ENCODE measurements at places on chromosomes 5 and 9.

GRCh38 chr5:80707645-80708044, 52.9 kb upstream of the DHFR start:
- no peak for DNase-seq

GRCh38 chr5:54867310-54867944, 118.0 kb downstream of the ESM1 start:
- peak; percentile 62 for DNase-seq

DNA sequence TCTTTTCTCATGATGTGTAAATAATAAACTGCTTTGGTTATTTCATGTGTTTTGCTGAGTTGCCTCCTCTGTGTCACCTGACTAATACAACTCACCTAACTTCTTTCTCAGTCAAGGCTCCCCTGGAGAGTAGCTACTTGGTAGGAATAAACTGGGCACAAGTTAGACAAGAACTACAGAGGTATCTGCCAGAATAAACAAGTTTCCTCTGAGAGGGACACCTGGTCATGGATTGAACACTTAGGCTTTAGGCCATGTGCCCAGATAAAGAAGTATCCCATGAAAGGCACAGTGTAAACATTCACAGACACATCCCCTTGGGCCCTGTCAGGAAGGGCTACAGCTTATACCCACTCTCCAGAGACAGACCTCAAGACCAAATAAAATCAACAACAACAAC, 532.5 kb downstream of the KIF4B start:
- DNase-seq, result no peak

DNA sequence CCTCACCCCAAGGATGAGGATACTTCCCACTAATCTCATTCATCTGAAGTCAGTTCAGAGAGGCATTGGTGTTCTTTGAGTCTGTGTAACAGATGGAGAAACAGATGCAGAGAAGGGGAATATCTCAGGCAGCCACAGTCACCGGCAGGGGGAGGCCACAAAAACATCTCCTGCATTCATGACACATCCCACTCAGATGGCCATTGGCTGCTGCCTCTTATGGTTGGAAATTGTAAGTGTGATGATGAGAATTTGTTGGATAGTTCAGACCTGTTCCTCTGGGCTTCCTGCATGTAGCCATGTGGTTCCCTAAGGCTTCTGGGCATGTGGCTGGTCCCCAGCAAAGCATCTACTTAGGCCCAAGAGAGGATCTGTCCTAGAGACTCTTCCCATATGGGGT, 45.9 kb upstream of the GABRP start:
- no peak for DNase-seq

- DNase-seq, result no peak
Observed at GRCh38 chr5:99019812-99020697, 91.2 kb upstream of the CHD1 start.

DNA sequence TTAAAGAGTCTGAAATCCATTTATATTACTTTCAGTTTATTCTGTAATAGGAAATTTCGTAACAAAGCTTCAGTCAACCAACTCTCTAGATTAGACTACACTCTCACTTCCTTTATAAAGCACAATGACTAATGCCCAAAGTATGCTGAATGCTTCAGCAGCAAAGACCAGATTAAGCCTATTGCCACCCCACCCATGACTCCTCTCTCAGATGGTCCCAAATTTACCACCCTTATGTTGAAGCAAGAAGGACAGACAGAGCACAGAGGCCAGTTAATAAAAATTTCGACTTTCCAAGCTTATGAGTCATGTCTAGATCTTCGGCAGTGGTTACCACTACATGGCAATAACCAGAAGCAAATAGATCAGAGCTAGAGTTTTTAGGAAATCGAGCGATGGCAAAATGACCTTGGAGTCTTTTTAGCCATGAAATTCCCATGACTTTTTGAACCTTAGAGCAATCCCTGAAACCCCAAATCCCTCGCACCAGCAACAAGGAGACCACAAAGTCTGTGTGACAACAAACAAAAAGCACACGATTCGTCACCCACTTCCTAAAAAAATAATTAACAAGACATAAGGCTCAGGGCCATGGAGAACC, 287.8 kb upstream of the RASA1 start:
- peak; percentile 6 for DNase-seq
